HepG2 (cell line): ENCODE measurements at places on chromosomes 5 and 9. TPM values are rescaled to one million over a fixed set of nuclear protein-coding genes. Genes with fewer than 3 reads are reported as not detected.

DNA sequence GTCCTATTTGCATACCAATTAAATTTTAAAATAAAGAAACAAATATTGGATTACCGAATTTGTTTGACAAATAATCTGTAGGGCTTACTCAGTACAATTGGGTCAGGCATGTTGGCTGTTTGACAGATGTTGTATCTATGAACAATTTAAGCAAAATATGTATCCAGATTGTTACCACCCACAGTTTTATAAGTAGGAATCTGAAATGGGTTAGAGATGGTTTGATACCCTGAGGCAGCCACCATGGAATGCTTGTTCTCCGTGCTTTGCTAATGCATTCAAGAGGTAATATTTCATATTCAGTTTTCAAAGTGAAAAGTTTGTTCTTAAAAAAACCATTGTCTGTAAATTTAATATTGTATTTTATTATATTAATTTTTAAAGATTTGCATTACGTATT, 285.1 kb upstream of the ARRDC3 start:
- H3K27me3 ChIP-seq = no peaks in the 10 kb centered on the region
- H3K4me1 ChIP-seq = no peaks in the 10 kb centered on the region
- no peak overlapping the region for H3K4me3 ChIP-seq
- DNase-seq = no peak

Gene MYOZ3
- total RNA-seq = not detected in 2 replicates

DNA sequence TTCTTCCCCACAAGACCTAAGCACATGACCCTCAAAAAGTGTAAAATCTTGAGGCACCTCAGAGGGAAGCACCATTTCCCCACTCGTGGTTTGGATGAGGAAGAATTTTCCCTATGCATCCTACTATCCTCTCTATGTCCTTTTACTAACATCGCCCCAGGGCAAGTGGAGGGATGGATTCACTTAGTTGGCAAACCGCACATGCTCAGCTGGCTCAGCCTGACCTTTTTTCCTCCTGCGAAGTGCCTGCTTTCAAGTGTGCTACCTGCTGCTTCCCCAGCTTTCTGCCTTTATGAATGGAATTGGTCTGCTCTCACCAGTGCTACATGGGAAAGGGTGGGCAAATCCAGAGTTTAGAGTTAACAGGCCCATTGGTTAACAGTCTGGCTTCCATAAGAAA, 56.6 kb upstream of the IFNK start:
- 0 out of 3 replicates have a peak, but pooled peaks cover 6% of the 10 kb centered on the region for H3K27me3 ChIP-seq
- H3K4me3 ChIP-seq = no peak overlapping the region
- no peaks in the 10 kb centered on the region for H3K4me1 ChIP-seq
- no peak overlapping the region for H3K27ac ChIP-seq
- DNase-seq = no peak

DNA sequence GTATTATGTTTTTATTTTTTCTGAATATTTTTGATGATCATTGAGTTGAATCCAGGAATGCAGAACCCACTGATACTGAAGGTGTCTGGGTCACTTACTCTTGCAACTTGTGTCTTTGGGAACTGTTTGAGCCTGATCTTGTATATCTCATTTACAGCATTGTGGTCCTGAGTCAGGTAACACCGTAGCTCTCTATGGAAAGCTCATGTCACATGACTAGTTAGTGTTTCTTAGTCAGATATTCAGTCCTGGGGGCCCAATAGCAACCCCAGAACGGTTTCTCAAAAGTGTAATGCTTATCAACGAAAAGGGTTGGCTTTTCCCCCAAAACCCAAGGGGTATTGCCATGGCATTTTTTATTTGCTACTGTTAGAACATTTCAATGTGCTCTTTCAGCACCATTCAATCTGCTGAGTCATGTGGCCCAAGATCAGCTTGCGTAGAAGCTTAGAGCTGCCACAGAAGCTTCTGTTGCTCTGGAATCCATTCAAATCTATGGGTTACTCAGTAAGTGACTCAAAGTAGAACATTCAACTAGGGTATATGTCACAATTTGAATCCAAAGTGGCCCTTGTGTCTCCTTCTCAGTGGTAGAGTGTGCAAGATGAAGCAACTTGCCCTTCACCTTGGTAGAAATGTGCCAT, 12.1 kb upstream of the PTAR1 start:
- no peak overlapping the region for H3K4me3 ChIP-seq
- no peaks in the 10 kb centered on the region for H3K27me3 ChIP-seq
- H3K36me3 ChIP-seq = no peaks in the 10 kb centered on the region
- H3K4me1 ChIP-seq = 0 out of 2 replicates have a peak, but pooled peaks cover 8% of the 10 kb centered on the region

Gene EGFL7
- total RNA-seq = 0.20 TPM in 1 of 2 replicates, not detected in the other

DNA sequence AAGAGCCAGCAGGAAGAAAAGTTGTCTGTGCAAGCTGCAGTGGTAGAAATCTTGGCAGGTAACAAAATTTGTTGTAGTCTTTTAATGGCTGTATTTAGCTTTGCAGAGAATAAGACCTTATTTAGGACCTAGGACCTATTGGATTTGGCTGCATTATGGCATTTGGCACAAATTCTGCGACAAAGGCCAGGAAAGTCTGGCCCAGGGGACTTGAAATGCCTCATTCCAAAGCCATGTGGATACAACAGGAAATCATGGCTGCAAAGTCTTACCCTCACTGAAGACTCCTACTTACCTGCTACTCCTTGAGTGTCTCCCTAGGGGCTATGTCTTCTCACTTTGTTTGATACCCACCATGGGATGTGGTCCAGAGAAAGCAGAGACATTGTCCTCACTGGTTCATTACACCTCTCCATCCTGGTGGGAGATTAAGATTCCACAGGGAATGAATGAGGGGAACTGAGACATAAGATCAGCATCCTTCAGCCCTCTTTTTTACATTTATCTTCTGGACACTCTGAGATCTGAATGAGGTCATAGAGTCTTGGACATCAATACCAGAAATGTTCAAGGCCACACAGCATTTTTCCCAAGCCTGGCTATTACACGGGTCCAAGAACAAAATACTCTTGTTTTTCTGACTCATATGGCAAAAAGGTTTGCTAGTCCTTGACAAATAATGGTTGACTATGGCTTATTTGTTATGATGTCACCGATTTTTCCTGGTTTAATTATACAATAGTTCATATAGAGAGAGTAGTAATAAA, 119.4 kb downstream of the PDE8B start:
- no peaks in the 10 kb centered on the region for H3K4me1 ChIP-seq
- no peak overlapping the region for H3K27ac ChIP-seq
- H3K4me3 ChIP-seq = no peak overlapping the region
- no peaks in the 10 kb centered on the region for H3K36me3 ChIP-seq
- H3K27me3 ChIP-seq = no peaks in the 10 kb centered on the region; the same call in 2 of the 3 replicates
- DNase-seq = no peak

Gene LIX1
- not detected in 2 replicates for total RNA-seq

- no peak overlapping the region for H3K27ac ChIP-seq
- H3K4me3 ChIP-seq = no peak overlapping the region
Observed at GRCh38 chr5:131545845-131546244, 89.2 kb downstream of the RAPGEF6 start.

Gene TEX48
- not detected in 2 replicates for total RNA-seq

GRCh38 chr5:102638912-102639652, 116.0 kb upstream of the PAM start:
- H3K4me3 ChIP-seq = no peak overlapping the region
- no peaks in the 10 kb centered on the region for H3K4me1 ChIP-seq
- H3K27ac ChIP-seq = no peak overlapping the region
- H3K36me3 ChIP-seq = no peaks in the 10 kb centered on the region

- no peaks in the 10 kb centered on the region for H3K36me3 ChIP-seq
- no peaks in the 10 kb centered on the region for H3K4me1 ChIP-seq
Observed at GRCh38 chr5:111366388-111366787, 142.2 kb downstream of the CAMK4 start.

Gene CFAP77
- not detected in 2 replicates for total RNA-seq

Gene MCC
- 2.4 and 3.0 TPM in 2 replicates for total RNA-seq

- H3K27me3 ChIP-seq = peaks cover 45% of the 10 kb centered on the region; the same call in 2 of the 3 replicates
- no peaks in the 10 kb centered on the region for H3K36me3 ChIP-seq
- H3K4me1 ChIP-seq = no peaks in the 10 kb centered on the region
- no peak for DNase-seq
- no peak overlapping the region for H3K4me3 ChIP-seq
Observed at GRCh38 chr9:114031037-114031630, 47.0 kb downstream of the AMBP start.

Gene PKN3
- 8.3 and 13.2 TPM in 2 replicates for total RNA-seq
